ENCODE measurements at places on chromosomes 1 and 21. TPM values are rescaled to one million over a fixed set of nuclear protein-coding genes. Genes with fewer than 3 reads are reported as not detected.

- DNase-seq = no peak
These were observed 25.8 kb upstream of the VPS26C start for GRCh38 chr21:37292941-37293340.

DNA sequence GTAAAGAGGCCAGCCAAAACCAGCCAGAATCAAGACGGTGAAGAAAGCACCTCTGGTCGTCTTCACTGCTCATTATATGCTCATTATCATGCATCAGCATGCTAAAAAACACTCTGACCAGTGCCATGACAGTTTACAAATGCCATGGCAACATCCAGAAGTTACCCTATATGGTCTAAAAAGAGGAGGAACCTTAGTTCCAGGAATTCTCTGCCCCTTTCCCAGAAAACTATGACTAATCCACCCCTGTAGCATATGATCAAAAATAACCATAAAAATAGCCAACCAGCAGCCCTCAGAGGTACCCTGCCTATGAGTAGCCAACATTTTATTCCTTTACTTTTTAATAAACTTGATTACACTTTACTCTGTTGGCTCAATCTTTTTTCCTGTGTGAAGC, 34.2 kb upstream of the PBX1 start:
- no peak for DNase-seq

GRCh38 chr1:10888791-10889649, 92.6 kb upstream of the CASZ1 start:
- no peak for DNase-seq

DNA sequence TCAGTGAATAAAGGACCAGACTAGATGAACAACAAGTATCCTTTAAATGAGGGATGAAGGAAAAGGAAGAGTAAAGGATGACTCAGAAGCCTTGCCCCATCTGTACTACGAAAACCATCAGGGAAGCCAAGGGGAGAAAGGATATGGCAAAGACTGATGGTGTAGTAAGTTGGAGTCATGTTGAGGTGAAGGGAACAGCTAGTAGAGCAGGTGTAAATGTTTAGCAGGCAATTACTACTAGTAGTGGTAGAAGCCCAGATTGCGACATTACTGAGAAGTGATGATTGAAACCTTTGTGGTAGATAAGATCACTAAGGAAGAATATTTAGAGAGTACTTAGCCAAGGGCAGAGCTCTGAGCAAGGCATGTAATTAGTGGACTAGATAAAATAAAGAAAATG, 84.0 kb downstream of the PHTF1 start:
- DNase-seq = no peak

IGSF9 gene
- total RNA-seq = 1.7 TPM

TMPRSS15 gene
- not detected for total RNA-seq

NECTIN4 gene
- total RNA-seq = 6.7 TPM

CNIH3 gene
- total RNA-seq = 7.5 TPM

AGT gene
- 23.4 TPM for total RNA-seq

CHRM3 gene
- 21.9 TPM for total RNA-seq

CYP4X1 gene
- 0.98 TPM for total RNA-seq

RAB42 gene
- total RNA-seq = 2.2 TPM

TGFB2 gene
- 20.3 TPM for total RNA-seq

Measured in pancreas (tissue), 10 donors.